Activated CD4-positive, alpha-beta T cell treated with anti-CD3 and anti-CD28 coated beads for 24 hours (primary cell): ENCODE measurements at places on chromosomes 11 and 22.

GRCh38 chr11:112784323-112785073 lies 176.7 kb upstream of the NCAM1 start:
- DNase-seq, result no peak

DNA sequence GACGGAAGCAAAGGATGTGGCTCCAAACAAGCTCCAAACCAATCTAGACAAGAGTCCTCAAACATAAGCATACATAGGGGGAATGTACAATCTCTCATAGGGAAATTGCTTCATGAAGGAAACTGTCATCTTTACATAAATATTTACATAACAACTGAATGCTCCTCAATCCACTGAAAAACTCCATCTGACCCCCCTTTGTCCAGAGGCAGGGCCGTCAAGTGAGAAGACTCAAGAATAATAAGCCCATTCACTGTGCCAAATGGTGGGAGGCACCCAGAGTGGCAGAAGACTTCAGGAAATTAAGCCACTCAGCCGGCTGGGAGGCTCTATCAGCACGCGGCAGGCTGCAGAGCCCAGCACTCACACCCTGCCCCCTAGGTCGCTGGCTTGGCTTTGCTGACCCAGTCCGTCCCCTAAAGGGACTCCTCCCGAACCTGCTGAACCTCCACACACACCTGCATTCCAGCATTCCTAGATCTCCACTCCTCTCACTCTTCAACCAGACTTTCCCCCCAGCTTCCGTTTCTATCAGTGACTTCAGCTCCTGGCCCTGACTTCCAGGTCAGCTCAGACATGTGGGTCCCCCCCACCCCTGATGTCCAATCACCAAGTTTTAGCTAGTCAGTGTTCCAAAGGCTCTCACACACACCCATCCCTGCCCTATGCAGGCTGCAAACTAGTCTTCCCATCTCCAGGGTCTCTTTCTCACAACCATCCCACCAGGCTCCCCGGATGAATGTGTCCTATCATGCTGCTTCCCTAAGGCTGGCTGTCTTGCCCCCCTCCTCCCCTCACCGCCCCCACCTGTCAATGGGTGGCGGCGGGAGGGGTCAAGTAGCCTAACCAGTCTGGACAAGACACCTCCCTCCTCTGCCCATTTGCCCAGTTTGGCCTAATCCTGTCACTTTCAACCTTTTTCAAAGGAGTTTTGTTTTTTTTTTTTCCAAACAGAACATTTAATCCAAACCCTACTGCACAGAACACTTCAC lies 11.3 kb downstream of the VPS37C start:
- DNase-seq, result no peak

- no peak for DNase-seq
These were observed 707.5 kb upstream of the LUZP2 start for GRCh38 chr11:23789200-23789853.

DNA sequence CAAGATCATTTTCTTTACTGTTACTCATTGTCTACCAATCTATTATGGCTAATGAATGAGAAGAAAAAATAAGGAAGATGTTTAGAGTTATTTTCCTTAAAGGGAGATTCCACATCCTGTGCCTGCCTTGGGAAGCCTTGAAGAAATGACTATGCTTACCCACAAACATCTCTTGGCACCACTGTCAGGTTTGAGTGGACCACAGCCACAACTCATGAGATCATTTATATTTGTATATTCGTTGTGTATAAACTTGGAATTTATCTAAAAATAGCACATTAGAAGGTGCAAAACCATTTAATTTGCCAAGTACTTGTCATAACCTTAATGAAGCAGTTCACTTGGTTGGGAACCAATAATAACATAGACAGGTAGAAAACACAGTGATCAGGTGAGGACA lies 740.8 kb downstream of the DLG2 start:
- no peak for DNase-seq

- DNase-seq, result no peak
These were observed 10.7 kb upstream of the MS4A6E start for GRCh38 chr11:60316317-60316716.

DNA sequence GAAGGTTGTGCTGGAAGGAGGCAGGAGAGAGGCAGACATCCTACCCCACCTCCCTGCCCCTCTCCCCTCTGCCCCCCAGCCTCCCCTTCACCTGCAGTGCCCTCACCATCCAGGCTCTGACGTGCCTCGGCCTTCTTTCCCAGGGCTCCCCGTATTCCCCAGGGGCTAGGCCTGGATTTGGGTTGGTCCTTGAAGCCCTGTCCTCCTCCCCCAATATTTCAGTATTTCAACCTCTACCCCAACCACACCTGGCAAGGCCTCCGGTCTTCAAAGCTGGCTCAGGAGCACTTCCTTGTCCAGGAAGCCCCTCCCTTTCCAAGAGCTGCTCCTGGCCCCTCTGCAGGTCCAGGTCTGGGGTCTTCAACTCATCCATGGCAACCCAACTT lies 8.6 kb upstream of the PDE2A start:
- DNase-seq, result no peak

GRCh38 chr11:123806249-123806648 lies at the start of gene OR6M1:
TSS of gene OR6M1 (minus strand) at chr11:123806349. CDS start at chr11:123806349, 0 bp downstream.
- no peak for DNase-seq

DNA sequence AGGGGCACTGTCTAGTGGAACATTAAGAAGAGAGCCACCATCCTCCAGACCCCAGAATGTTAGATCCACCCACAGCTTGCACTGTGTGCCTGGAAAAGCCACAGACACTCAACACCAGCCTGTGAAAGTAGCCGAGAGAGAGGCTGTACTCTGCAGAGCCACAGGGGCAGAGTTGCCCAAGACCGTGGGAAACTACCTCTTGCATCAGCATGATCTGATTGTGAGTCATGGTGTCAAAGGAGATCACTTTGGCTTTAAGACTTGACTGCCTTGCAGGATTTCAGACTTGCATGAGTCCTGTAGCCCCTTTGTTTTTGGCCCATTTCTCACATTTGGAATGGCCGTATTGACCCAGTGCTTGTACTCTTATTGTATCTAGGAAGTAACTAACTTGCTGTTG lies 115.9 kb upstream of the CCDC179 start:
- no peak for DNase-seq

DNA sequence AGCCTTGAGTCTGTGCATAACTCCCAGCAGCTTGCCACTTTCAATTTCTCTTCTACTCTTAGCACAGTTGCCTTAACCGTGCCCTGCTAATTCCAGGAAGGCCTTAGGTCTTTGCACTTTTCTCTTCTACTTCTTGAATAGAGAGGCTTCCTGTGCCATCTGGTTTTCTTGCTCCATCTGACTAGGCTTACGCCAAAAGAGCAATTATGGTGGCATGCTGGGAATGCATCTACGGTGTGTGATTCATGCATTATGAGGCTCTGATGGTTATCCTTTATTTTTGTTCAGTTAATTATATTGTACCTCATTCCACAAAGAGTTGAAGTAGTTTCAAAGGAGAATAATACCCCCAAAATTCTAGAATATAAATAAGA lies 29.4 kb downstream of the SIK2 start:
- no peak for DNase-seq

DNA sequence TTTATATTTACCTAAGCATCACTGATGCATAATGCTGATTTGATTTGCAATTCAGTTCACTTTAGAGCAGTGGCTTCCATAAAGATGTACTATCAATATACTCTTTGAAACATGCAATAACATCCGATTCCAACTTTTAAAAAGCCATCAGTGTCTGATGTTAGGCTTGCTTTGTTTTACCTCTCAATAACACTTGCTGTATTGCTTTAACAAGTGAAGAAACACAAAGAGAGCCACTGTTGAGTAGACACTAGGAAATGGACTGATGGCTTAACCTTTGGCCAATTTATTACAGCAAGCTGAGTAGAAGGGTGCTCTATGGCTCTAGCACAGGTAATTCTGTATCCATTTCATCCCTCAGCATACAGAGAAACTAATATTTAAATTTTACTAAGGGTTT lies 122.1 kb downstream of the FCHSD2 start:
- no peak for DNase-seq

DNA sequence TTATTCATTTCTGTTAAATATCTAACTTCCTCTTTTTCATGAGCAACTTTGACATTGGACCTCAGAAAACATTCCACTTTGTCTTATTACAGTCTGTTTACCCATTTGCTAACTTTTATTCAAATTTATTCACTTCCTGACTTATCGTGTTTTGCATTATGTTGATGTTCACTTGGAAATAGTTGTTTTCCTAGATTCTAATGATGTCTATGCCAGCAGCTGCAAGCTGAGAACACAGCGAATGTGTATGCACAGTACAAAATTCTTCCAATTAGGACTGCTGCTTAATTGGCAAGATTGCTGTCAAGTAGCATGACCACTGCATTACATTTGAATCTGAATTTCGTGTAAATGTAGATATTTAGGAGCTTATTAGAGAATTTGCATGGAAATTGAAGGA lies 61.5 kb upstream of the GRIA4 start:
- DNase-seq, result no peak
